G401 (cell line): ENCODE measurements at places on chromosomes 3 and 15. TPM values are rescaled to one million over a fixed set of nuclear protein-coding genes. Genes with fewer than 3 reads are reported as not detected.
A peak's percentile ranks its signal among the peaks of the same experiment; 100 is the strongest.

PSTPIP1 gene
- not detected in 2 replicates for total RNA-seq

DNA sequence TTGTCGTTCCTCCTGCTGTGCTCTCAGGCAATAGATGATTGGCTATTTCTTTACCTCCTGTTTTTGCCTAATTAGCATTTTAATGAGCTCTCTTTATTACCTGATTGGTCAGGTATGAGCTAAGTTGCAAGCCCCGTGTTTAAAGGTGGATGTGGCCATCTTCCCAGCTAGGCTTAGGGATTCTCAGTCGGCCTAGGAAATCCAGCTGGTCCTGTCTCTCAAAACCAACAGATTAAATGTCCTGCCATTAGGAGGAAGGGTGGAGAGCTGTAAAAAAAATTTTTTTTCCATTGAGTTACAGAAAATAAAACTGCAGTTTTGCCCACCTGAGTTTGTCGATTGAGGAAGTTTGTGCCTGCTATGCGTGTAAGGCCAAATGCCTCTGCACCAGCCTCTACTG is 5.4 kb upstream of the ACSBG1 start:
- no peak for DNase-seq

DNA sequence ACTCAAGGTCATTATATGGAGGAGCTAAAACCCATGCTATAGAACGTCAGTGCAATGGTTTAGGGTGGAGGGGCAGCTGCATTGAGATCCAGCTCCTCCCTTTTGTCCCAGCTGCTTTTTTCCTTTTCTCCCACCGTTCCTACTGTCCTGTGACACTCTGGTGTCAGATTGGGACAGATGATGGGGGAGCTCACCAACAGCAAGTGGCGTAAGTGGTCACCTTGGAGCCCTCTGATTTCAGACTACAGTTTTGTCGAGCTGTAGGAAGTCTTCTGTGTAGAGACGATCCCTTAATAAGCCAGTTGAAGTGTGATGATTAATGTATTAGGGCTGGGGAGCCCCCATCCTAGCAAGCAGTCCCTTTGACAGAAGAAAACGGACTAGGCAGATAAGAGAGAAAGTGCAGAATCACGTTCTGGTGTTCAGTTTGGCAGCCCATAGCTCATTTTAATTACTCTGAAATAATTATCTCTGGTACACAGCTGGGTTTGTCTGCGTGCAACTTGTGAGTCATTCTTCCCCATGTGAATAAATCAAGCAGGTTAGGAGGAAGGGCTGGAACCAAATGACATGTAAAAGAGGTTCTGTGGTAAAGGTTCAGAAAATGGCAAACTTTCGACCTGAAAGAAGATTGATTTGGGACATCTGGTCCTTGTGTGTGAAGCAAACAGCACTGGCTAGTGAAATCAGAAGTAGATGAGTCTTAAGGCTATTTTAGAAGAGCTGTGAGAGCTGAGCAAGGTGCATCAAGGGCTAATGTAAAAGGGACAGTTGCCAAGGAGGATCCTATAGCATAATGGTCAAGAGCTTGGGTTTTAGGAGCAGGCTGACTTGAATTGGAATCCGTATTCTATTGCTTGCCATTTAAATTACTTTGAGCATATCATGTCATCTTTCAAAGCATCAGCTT is 241.4 kb downstream of the EDEM1 start:
- no peak for DNase-seq

- no peak for DNase-seq
These were observed 75.6 kb upstream of the SNTN start for GRCh38 chr3:63576846-63577245.

DNA sequence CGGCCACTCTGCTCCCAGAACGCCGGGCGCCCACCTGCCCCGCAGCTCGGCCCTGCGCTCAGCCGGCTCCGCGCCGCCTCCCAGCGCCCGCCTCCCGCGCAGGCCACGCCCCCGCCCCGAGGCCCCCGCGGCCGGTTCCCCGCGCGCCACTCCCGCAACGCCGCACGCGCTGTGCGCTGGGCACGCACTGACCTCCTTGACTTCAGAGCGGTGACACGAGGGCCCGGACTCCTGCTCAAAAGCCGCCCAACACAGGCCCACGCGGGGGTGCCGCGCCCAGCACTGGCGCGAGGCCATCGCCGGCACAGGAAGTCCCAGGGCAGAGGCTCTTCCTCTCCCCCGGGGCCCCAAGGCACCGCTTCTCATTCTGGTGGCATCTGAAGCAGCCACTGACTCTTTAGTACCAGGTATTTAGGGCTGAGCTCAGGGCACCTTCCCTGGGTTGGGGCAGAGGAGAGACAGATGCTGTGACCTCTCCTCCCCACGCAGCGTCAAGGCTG is 12.4 kb downstream of the TNK2 start:
- DNase-seq: no peak

DNA sequence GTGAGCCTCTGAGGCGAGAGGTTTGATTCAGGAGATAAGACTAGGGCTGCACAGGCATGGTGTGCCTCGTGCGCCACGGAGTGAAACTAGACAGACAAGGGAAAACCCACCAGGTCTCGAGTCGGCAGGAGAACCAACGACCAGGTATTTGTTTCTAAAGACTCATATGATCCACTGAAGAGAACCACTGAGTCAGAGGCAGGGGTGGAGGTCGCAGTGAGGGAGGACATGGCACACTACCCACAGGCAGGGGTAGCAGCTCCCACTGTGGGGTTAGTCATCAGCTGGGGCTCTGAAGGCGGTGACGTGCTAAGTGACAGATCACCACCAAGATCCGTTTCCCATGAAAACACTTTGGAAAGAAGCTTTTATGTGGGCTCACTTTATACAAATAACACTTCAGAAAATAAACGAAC is 45.7 kb downstream of the CHSY1 start:
- no peak for DNase-seq

DNA sequence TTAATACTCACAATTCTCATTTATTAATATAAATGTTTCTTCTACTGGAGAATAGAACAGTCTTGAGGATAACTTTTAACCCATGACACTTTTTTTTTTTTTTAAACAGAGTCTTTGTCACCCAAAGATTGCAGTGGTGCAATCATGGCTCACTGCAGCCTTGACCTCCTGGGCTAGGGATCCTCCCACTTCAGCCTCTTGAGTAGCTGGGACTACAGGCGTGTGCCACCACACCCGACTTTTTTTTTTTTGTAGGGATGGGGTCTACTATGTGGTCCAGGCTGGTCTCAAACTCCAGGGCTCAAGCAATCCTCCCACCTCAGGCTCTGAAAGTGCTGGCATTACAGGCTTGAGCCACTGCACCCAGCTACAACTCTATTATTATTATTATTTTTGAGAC is 34.5 kb downstream of the PIK3CB start:
- no peak for DNase-seq

TTC14 gene
- total RNA-seq: 13.2 and 31.2 TPM in 2 replicates

AADAC gene
- not detected in 2 replicates for total RNA-seq

GRCh38 chr3:194257151-194257621 is 93.9 kb downstream of the CPN2 start:
- DNase-seq: no peak

TEX55 gene
- not detected in 2 replicates for total RNA-seq

NAALADL2 gene
- 0.12 and 1.3 TPM in 2 replicates for total RNA-seq

- no peak for DNase-seq
These were observed 41.6 kb downstream of the ISG20 start for GRCh38 chr15:88680241-88681001.

DNA sequence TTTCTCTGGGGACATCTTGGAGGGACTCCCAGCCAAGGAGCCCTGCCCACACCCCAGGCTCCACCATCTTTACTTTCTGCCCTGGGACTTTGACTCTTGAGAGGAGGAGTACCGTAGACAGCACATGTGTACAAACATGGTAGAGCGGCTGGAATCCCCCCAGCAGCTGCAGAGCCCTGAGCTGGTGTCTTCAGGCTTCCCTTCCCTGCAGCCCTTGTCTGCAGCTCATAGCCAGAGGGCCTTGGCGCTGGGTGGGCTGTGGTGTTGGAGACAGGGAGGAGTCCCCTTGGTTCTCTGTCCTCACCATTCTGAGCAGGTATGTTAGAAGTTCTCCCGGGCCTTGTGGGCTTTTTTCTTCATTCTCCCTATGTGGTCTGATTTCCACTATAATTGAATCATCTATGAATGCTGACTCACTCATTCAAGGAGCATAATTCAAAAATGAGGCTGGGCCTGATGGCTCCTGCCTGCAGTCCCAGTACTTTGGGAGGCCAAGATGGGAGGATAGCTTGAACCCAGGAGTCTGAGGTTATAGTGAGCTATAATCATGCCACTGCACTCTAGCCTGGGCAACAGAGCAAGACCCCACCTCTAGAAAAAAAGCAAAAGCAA is 97.8 kb upstream of the MEF2A start:
- no peak for DNase-seq

GRCh38 chr3:55516392-55517030 is 29.4 kb upstream of the WNT5A start:
- DNase-seq: no peak

- DNase-seq: peak; percentile 20
These were observed 1.8 kb upstream of the PCBP4 start for GRCh38 chr3:51968883-51969678.

DNA sequence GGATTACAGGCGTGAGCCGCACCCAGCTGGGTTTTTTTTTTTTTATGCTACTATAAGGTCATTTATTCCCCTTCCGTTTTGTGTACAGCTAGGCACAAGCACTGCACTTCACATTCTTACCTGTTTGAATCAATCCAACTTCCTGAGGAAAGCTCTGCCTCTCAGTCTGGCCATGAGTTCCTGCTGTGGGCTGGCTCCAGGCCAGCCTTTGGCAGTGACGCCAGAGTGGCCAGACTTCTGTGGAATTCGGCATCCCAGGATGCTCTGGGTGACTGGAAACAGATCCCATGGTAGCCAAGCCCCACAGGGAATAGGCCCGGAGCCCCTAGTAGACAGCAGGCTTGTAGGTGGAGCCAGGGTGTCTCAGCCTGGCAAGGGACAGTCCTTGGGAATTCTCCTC is 21.5 kb upstream of the TIMP4 start:
- peak; percentile 84 for DNase-seq

NOX5 gene
- total RNA-seq: not detected in 2 replicates
